ENCODE measurements at places on chromosomes 16 and 17. TPM values are rescaled to one million over a fixed set of nuclear protein-coding genes. Genes with fewer than 3 reads are reported as not detected.

TBC1D26 gene
- total RNA-seq: not detected

IRX5 gene
- total RNA-seq: not detected

RABEP2 gene
- 39.6 TPM for total RNA-seq

GRCh38 chr17:73689596-73690275, 45.5 kb upstream of the SDK2 start:
- no peak for DNase-seq
